ENCODE measurements at places on chromosomes 5 and 9.

DNA sequence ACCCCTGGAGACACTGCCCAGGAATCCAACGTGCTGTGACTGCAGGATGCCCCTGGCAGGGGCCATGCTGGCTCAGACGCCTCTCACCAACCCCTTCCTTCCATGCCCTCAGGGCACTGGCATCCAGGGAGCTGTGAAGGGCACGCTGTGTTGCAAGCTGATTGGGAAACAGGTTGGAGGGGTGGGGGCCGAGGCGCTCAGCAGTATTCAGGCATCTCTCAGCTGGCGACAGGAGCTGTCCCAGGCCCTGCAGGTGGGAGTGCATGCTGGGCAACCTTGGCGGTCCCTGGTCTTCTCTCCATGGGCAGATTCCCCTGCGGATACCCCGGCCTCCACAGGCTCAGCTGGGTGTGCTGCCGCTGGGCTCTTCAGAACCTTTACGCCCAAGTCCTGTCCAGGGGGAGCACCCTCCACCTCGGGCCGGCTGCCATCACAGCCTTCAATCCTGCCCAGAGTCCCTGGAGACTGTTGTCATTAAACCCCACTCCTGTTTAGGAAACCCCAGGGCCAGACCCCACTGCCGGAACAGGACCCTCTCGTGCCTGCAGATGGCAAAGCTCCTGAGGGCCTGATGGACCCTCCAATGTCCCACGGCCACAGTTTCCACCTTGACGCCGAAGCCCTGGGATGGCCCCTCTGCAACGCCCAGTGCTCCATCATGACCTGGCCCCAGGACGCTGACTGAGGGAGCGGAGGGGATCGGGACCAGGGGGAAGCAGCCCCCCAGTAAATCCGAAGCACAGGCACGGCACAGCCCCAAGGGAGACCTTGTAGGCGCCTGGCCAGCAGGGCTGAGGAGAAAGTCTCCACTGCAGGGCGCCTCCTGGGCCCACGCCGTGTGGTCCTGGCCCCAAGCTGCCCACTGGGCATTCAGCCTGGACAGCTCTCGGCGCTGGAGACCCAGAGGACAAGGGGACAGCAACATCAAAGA, 9.3 kb downstream of the TPPP start:
- DNase-seq = no peak

DNA sequence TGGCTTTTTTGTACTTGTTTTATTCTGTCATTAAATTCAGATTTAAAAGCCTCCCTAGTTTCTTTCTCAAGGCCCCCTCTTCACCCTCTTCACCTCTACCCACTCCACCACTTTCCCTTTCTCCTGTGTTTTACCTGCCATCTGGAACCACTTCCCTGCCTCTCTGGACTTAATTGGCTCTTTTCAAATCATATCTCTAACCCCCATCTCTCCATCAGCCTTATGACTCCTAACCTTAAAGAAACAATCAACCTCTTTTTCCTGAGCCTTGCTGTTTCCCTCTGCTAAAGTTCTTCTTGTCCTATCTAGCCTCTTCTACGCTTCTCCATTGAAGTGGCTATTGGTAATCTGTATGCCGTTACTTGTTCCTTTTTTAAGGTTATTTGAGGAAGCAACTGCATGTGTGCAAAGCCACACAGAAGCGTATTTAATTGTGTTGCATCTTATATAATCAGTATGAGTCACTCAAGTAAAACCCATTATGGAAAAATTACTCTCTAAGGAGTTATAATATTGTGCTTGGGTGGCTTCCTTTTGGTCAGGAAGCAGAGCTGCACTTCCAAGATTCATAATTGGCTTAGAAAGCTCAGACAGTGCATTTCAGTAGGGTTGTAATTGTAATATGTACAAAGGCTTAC, 653.6 kb upstream of the ITGA1 start:
- no peak for DNase-seq

GRCh38 chr9:95746408-95747180, 128.9 kb upstream of the ERCC6L2 start:
- DNase-seq = no peak

DNA sequence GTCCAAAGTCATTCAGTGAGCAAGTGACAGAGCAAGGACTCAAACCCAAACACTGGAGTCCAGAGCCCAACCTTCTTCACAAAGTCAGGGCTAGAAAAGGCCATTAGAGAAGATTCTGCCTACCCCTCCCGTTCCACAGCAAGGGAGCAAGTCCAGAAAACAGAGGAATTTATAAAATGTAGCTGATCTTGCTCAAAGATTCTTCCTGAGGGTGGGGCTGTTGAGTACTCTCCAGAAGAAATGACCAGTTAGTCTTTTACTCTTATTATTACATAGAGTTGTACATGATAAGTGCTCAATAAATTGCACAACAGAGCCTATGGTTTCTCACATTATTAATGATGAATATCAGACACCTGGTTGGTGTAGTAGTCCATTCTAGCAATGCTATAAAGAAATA, 39.3 kb upstream of the HMHB1 start:
- no peak for DNase-seq

DNA sequence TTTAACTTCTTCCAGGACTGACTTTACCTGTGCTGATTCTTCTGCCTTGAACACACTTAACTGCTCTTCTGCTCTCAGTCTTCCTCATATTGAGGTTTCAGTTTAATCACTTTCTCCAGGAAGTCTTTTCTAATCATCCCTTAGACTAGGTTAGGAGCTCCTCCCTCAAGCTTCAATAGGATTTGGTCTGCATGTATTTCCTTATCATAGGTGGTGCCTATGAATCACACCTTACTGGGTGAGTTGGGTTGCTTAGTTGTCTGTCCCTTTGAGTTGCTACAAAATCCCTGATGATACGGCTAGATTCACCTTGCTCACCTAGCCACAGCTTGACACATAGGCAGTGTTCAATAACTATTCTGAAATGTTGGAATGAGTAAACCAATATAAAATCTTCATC, 164.4 kb downstream of the DNAH5 start:
- no peak for DNase-seq

- DNase-seq = no peak
These were observed 36.8 kb upstream of the RNF38 start for GRCh38 chr9:36436909-36437308.

All from stimulated activated CD4-positive, alpha-beta T cell treated with anti-CD3 and anti-CD28 coated beads, Interleukin-4, amount 100 ng/mL, for 1 hour (primary cell).